ENCODE measurements at places on chromosomes 4 and X.
A peak's percentile ranks its signal among the peaks of the same experiment; 100 is the strongest.

DNA sequence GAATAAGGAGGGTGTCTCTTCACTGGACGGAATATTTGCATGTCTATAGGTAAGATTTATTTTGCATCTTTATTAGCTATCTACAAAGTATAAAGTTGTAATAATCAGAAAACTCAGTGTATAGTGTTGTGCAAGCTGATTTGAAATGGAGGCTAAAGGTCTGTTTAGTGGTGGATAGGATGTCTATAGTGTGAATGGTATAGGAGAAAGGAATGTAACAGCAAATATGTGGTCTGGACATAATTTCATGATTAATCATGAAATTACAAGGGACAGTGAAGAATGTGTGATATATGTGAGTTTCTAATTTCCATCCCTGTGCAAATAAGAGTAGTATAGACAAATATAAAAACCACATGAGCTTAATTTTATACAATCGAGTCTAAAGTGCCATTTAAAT is 79.3 kb upstream of the CAMK2D start:
- no peak for DNase-seq

DNA sequence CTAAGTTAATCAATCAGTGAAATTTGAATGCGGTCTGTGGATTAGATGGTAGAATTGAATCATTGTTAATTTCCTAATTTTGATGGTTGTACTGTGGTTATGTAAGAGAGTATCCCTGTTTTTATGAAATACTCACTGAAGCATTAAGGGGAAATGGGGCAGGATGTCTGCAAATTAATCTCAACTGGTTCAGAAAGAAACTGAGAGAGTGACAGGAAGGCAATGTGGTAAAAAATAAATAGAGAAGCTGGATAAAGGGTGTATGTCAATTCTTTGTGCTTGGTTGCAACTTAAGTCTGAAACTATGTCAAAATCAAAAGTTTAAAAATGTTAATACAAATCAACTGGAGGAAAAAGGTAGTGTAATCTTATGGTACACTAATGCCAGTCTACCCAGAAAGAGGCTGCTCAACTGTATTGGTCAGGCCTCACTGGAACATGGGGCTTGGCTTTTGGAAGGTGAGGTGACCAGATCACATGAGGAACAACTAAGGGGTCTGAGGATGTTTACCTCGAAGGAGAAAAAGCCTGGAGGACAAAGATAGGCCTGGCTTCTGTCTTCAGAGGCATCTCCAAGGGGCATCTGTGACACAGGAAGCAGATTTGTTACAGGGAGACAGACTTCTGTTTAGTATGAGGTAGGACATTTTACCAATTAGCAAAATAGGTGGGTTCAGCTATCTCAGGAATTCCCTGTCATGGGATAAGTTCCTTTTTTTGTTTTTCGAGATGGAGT is 83.1 kb downstream of the DLG3 start:
- DNase-seq = no peak

- no peak for DNase-seq
Observed at GRCh38 chr4:150990993-150991392, 24.1 kb downstream of the LRBA start.

GRCh38 chr4:73446336-73446938 is 10.4 kb downstream of the AFP start:
- DNase-seq = no peak

DNA sequence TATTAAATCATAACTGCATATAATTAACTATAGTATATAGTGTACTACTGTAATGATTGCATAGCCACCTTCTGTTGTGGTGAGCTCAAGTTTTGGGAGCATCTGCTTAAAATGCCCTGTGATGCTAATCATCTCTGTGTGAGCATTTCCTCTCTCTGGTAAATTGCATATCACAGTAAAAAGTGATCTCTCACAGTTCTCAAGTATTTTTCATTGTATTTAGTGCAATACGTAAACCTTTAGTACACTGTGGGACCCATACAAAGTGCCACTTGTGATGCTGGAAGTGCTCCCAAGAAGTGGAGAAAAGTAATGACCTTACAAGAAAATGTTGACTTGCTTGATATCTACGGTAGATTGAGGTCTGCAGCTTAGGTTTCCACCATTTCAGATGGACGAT is 82.0 kb downstream of the WWC2 start:
- no peak for DNase-seq

DNA sequence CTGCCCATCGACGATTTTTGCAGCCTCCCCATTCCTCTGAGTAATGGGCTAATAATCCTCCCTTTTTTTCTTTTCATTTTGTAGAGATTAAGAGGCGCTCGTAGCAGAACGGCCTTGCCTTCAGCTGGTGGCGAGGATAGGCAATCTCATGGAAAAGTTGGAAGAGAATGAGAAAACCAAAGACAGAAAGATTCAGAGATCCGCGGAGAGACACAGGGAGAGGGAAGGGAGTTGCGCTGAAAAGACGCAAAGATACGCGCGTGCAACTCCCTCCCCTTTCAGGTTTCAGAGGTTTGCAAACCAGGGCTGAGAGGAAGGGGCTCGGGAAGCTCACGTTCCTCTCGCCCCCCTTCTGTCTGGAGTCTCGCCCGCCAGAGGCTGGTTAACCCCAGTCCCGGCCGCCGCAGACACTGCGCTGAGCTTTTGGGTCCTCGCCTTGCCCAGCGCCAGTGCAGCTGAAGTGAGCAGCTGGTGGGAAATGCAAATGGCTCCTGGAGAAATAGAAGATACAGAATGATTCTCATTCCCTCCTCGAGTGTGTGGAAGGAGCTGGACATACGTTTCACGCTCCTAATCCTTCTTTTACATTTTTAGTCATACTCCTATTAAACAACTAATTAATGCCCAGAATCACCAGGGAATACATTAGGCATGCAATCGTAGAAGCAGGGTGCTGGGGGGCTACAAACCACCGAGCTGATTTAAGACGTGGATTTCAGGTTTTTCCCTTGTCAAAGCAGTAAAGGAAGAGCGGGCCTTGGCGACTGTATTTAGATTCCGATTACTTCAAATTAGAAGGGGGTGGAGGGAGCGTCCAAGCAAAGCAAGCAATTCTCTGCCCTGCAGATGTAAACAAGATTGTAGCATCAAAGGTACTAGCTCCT is 16.6 kb upstream of the PITX2 start:
- DNase-seq = no peak

GRCh38 chr4:26751838-26752237 is 108.8 kb upstream of the STIM2 start:
- no peak for DNase-seq

- no peak for DNase-seq
Observed at GRCh38 chr4:95142932-95143331, 385.2 kb downstream of the BMPR1B start.

DNA sequence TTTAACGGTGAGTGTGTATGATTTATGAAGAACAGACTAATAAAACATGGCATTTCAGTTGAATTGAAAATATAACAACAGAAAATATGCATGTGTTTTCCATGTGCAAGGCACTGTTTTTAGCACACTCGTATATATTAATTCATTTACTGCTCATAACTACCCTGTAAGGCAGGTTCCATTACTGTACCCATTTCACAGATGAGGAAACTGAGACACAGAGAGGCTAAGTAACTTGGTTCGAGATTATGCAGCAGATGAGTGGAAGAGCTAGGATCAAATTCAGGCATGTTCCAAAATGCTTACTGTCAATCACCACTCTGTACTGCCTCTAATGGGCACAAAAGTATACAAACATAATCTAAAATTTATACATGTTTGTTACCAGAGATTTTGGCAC is 20.4 kb downstream of the MBNL3 start:
- no peak for DNase-seq

DNA sequence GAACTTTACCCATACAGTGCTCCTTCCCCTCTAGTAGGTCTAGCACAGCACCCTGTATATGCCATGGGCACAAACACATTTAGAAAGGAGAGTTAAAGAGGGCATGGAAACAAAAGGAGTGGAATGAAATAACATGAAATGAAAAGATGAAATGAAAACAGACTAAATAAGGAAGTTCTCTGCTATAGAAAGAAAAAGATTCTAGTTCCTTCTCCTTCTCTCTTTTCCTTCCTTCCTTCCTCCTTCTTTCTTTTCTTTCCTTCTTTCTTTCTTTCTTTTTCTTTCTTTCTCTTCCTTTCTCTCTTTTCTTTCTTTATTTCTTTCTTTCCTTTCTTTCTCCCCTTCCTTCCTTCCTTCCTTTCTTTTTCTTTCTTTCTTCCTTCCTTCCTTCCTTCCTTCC is 2197.4 kb downstream of the PCDH7 start:
- DNase-seq = no peak

- DNase-seq = no peak
Observed at GRCh38 chr4:872241-872981, 46.5 kb upstream of the CPLX1 start.

DNA sequence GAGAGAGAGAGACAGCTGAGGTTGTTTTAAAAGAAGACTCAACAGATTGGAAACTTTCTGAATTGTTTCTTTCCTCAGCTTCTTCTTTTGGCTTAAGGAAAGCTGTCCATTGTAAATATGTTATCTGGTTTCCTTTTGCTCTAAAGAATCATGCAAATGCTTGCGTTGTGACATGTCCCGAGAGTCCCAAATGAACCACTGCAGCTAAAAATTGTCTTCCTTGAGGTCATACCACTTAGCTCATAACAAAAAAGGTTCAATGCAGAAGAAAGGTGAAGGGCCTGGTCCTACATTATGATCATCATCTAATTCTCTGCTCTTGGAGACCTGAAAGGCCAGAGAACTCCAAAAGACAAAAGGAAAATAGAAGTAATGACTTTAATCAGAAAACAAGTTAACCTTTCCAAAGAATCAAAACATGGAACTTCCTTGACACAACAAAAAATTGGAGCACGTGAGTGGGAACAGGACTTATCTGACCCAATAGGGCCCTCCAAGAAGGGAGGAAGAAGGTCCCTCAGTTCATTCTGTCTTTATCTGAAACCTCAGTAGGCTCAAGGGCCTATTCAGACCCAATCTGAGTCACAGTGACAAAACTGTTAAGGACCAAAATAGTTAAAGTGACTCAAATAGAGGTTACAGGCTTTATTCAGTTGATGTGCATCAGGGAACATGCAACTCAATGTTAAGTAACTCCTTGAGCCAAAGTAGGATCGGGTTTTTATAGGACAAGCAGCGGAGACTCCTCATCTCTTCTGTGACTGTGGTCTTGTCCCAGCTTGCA is 14.7 kb upstream of the VSIG1 start:
- DNase-seq = no peak

DNA sequence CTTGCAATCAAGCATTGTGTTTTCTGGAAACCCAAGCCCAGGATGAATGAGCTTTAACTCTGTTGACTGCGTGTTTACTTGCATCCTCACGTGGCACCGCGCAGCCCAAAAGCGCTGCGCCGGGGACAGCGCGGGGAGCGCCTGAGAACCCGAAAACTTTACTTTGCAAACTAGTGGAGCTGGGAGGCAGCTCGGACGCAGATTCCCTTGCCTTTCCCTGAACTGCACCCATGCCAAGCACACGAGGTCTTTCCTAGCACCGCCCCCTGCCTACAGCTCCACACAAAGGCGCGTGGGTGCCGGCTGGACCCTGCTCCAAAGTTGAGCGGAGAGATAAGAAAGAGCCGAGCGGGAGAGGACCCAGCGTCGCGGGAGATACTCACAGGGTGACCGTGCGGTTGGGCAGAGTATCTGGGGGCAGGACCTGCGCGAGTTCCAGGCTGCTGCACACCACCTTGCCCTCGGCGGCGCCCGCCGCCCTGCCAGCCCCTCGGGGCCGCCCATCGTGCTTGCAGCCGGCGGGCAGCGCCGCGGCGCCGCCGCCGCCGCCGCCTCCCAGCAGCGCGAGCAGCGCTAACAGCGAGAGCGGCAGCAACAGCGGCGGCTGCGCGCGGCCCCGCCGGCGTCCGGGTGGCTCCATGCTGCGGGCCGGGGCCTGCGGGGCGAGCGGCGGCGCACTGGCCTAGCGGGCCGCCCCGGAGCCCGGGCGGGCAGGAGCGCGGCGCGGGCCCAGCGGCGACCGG is 550 bp downstream of the ADGRA3 start:
- no peak for DNase-seq

- no peak for DNase-seq
Observed at GRCh38 chr4:5749568-5749967, 38.6 kb downstream of the EVC start.

DNA sequence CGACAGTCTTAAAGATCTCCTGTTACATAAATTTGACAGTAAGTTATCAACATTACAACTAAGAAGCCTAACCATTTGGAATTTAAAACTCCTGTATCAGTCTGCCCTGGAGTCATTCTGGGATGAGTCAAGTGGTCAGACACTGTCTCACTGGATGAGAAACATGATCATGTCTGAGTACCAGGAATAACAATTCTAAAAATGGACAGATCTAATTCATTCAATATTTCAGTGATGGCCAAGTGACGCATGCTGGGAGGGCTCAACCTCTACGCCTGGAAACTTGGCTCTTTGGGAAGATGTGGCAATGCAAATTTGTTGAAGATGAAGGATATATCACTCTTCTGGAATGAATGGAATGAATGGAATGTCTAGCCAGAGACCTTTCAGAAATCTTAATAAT is 1427.2 kb downstream of the STIM2 start:
- DNase-seq = peak; percentile 45

GRCh38 chr4:72319601-72320021 is 249.4 kb downstream of the ADAMTS3 start:
- DNase-seq = no peak

GRCh38 chr4:184782731-184783373 is 42.9 kb downstream of the ACSL1 start:
- no peak for DNase-seq

- DNase-seq = no peak
Observed at GRCh38 chr4:177093964-177094363, 215.7 kb upstream of the NEIL3 start.

DNA sequence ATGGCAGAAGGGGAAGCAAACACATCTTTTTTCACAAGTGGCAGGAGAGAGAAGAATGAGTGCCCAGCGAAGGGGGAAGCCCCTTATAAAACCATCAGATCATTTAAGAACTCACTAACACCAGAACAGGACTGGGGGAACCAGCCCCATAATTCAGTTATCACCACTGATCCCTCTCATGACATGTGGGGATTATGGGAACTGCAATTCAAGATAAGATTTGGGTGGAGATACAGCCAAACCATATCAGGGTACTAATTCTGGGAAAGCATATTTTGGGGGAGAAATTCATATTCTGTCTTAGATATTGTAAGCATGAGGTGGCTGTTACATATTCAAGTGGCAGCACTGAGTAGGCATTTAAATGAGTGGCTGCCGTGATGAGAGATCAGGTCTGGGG is 87.8 kb downstream of the RAPGEF2 start:
- DNase-seq = no peak

DNA sequence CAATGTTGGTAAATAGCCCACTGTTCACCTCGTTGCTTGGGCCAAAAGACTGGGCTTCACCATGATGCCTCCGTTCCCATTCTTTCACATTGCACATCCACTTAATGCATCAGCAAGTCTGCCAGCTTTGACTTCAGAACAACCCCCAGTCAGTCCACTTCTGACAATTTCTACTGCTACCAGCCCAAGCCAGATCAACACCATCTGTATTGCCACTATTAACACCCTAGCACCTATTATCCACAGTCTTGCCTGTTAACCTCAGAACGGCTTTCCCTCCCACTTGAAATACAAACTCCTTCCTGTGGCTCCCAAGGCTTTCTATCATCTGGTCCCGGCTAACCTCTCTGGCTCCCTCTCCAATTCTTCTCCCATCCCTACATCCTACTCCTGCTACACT is 95.7 kb downstream of the SH3RF1 start:
- DNase-seq = no peak

- no peak for DNase-seq
Observed at GRCh38 chr4:99651016-99651769, 6.4 kb downstream of the C4orf54 start.

- no peak for DNase-seq
Observed at GRCh38 chr4:76209881-76210280, 3.7 kb downstream of the SCARB2 start.
